ENCODE measurements at places on chromosomes 3 and 15.
A peak's percentile ranks its signal among the peaks of the same experiment; 100 is the strongest.

GRCh38 chr15:54559405-54560069 lies 581.3 kb downstream of the UNC13C start:
- no peak for DNase-seq

- DNase-seq: no peak
These were observed 285.6 kb downstream of the EPHA3 start for GRCh38 chr3:89392991-89393390.

GRCh38 chr15:43268111-43269105 lies 1.7 kb upstream of the TGM5 start:
- no peak for DNase-seq

GRCh38 chr15:71687902-71688508 lies 122.3 kb upstream of the NR2E3 start:
- DNase-seq: no peak

DNA sequence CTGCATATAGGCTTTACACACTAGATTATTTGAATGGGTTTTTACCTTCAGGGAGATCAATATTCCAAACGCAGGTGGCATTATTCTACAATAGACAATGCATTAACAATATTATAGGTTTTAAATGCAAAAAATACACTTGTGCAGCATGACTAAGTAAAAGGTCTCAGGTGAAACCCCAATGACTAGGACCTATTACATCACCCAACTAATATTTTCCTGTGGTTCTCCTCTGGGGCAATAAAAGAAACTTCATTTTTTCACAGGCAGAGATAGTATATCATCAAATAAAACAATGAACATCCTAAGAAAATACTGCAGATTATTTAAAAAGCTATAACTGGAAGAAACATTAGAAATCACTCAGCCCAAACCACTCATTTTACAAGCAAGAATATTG lies 375.3 kb downstream of the ROBO1 start:
- peak; percentile 11 for DNase-seq

GRCh38 chr3:28940530-28940929 lies 340.3 kb upstream of the RBMS3 start:
- DNase-seq: peak; percentile 91

DNA sequence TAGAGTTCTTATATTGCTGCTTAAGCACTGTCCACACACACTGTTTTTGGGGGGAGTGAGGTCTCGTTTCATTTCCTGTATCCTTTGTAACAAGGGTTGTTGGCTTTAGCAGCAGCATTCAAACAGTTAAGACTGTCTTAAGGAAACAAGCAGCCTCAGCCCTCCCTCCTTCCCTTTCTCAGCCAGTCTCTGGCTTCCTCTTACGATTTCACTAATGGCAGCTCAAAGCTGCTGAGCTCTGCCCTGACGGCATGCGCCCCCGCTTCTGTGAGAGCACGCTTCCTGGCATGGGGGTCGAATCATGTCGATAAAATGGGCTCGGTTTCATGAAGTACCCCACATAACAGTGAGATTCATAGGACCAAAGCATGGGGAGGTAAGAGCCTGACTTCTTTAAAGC lies 105.0 kb downstream of the KLHL25 start:
- DNase-seq: no peak

DNA sequence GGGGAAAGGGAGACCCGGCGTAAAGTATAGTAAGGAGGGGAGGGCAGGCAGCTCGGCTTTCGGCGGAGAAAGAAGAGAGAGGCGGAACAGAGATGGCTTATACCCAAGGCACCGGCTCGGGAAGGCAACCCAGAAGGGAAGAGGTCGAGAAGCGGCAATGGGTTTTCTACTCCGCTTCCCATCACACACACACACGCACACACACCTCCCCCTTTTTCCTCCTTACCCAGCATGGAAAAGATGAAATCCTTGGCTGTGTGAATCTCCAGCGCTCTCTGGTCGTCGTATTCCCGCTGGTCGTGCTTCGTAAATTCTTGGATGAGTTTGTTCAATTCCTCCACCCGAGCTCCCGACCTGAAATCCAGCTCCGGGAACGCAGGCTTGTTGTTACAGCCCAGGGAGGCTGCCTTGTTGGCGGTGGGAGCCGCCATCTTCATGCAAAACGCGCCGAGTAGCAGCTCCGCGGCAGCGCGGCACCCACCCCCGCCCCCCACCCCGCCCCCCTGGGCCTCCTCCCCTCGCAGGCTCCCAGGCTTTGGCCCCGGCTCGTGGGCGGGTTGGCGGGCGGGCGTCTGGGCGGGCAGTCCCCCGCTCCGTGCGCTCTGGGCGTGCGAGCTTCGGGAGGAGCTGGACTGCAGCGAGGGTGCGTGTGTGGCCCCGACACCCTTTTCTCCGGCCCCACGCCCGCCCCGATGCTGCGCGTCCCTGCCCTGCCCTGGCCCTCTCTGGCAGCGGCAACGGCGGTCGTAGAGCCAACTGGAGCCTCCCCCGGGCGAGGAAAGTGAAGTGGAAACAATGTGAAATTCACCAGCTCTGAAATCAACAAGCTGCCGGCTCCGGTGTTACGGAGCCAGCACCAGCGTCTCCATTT lies at the start of gene MB21D2:
Gene MB21D2 (minus strand): TSS at position 453 of the 871 bp plus-strand sequence. CDS start 16 bp downstream, at position 437.
- peak; percentile 76 for DNase-seq

DNA sequence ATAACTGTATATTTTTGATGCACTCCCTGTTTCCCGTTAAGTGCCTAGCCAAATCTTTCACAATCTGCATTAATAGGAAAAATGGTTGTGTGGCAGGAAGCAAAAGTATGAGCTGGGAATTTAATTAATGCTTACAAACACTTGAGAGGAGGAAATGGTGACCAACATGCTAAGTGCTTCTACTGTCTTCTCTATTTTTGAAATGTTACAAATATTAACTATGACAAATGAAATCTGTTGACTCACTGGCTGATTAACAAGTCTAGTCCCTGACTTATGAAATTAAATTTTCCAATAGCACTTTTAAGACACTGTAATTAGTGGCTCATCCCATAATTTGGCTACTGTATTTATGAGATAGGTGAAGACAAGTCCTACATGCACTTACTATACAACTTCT lies 446.9 kb upstream of the DPPA4 start:
- no peak for DNase-seq

DNA sequence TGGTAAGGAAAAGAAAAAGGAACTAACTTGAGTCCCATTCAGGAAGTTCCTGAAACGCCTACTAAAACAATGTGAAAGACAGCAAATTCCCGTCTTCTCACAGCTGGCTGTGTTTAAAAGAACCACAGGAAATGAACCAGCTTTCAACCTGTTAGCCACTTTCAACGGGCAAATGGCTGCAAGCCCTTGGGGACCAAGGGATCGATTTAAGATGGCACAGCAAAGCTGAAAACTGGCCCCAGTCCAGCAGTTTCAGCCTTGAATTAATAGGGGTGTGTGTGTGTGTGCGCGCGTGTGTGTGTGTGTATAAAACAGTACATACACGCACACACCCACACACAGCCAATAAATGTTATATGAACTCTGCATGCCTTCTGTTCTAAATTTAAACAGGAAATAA lies 168.7 kb upstream of the TMCO5A start:
- DNase-seq: no peak

DNA sequence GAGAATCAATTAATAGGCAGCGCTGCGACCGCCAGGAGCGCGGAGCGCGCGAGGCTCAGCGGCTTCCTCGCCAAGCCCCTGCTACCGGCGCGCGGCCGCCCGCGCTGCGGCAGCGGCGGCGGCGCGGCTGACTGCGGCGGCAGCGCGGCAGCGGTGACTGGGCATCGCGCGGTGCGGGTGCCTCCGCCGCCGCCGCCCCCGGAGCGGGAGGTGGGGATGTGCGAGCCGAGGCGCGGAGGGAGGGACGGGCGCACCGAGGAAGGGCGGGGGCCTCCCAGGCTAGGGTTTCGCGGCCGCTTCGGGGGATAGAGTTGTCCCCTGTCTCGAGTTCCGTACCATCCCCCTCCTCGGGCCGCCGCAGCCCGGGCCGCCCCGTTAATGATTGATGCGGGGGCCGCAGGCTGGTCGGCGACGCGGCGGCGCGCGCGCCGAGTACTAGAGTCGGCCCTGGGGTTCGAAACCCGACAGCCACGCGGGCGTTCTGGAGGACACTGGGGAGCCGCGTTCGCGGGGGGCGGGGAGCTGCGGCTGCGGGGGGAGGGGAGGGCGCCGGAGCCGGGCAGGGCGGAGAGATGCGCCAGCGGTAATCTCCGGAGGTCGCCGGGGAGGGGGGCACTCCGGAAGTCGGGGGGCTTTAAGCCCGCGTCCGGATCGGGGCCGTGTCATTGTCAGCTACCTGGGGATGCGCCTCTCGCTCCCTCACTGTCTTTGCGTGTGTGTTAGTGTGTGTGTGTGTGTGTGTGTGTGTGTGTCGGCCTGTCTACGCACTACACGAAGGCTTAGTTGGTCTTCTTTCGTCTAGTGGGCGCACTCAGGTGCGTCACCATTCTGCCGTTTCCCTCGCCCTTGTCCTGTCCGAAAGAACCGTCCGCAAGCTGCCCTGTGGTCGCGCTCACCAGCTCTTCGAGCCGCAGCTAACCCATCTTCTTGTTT lies at the start of gene PAQR9:
Gene PAQR9 (minus strand): TSS at position 159 of the 933 bp plus-strand sequence. CDS start 338 bp downstream, outside the sequence.
- peak; percentile 13 for DNase-seq

DNA sequence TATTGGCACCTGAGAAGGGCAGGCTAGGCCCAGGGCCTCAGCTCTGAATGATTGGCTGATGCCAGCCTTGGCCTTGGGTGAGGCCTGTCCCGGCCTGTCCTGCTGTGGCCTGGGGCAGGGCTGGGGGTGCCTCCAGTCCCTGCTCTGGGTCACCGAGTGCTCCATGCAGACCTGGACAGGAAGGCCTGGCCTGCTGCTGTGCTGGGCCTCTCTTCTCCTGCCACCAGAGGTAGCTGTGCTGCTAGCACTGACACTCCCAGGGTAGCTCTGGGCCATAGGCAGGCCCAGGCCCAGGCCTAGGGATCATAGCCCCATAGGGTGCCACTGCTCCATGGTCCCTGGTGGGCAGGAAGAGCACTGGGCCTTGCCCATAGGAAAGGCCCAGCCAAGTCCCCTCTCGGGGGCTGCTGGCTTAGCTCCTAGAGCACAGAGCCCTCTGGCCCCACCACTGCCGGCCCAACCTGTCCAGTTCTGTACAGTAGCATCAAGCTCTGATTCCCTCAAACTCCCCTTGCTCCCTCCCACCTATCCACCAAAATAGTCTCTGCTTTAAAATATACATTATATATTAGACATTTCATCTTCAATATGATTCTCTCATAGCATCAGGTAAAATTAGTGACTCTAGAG lies 18.2 kb downstream of the ABTB1 start:
- DNase-seq: peak; percentile 59

Data from A172 (cell line).